ENCODE measurements at places on chromosomes 6 and 20.
A peak's percentile ranks its signal among the peaks of the same experiment; 100 is the strongest.

GRCh38 chr6:13629459-13630116, 14.5 kb downstream of the NOL7 start:
- DNase-seq: no peak

DNA sequence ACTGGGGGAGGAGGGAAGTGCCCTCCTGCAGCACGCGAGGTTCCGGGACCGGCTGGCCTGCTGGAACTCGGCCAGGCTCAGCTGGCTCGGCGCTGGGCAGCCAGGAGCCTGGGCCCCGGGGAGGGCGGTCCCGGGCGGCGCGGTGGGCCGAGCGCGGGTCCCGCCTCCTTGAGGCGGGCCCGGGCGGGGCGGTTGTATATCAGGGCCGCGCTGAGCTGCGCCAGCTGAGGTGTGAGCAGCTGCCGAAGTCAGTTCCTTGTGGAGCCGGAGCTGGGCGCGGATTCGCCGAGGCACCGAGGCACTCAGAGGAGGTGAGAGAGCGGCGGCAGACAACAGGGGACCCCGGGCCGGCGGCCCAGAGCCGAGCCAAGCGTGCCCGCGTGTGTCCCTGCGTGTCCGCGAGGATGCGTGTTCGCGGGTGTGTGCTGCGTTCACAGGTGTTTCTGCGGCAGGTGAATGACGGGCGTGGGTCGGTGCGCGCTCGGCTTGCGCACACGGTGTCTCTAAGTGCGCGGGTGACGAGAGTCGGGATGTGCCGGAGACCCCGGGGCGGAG, at the start of gene CDKN1A:
TSS of gene CDKN1A (plus strand) at position 227 of the 555 bp plus-strand sequence. CDS start 5,388 bp downstream, outside the sequence.
- peak; percentile 91 for DNase-seq

GRCh38 chr6:136317021-136317694, 27.5 kb upstream of the BCLAF1 start:
- DNase-seq: peak; percentile 67

DNA sequence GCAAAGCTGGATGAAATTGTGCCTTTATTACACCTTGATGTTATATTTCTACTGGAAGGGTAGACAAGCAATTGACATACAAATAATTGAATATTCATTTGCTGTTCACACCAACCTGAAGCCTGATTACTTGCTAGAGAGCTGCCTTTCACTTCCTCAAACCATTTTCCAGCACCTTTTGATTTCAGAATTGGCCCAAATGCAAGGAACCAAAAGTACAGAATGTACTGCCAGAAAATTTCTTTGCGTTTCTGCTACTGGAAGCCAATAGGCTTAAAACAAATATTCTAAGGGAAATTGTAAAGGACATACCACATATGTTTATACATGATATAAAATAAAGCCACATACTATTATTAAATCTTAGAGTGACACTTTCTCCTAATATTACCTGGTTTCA, 94.5 kb downstream of the RFPL4B start:
- DNase-seq: no peak

- DNase-seq: no peak
Observed at GRCh38 chr6:90003069-90003795, 109.0 kb downstream of the GJA10 start.

- DNase-seq: no peak
Observed at GRCh38 chr6:160461641-160462040, 113.5 kb downstream of the SLC22A3 start.

All from femur (tissue), 1 donor.